CD4-positive, alpha-beta T cell treated with Interleukin-10 for 1 hour (primary cell): ENCODE measurements at places on chromosomes 2 and 18.

DNA sequence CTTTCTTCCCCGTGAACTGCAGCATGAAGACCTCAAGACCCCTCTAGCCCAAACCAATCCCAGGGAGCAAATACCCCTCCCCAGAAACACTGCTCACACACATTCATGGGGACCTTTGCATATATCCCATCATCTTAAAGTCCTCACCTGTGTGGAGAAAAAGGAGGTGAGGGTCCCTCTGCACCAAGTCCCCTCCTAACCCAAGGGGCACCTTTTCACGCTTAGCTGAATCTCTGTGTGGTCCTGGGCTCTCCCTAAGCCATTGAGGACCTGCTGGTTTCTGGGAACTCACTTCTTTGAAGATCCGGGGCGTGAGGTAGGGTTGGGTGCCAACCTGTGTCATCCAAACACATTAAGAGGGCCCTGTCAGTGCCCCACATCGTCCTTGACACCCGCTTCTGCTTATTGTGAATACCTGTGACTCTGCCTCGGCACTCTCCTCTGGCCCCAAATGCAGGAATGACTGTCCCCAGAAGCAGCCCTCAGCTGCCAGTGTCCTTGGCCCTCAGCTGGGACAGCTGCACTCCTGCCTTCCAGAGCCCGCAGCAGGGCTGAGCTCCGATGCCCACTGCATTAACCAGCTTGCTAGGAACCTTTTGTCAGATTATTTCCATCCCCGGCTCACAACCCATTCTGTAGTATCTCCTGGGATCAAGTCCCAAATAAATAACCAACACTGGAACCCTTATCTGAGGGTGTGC, 41.3 kb upstream of the ITM2C start:
- no peak for DNase-seq

DNA sequence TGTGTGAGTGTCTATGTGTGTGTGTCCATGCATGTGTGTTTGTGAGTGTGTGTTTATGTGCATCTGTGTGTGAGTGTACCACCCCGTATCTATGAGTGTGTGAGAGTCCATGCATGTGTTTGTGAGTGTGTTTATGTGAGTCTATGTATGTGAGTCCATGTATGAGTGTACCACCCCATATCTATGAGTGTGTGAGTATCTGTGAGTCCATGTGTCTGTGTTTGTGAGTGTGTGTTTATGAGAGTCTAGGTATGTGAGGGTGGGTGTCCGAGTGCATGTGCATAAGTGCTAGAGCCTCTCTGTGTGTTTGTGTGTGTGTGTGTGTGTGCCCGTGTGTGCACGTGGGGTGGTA, 86.0 kb upstream of the ATG16L1 start:
- no peak for DNase-seq

DNA sequence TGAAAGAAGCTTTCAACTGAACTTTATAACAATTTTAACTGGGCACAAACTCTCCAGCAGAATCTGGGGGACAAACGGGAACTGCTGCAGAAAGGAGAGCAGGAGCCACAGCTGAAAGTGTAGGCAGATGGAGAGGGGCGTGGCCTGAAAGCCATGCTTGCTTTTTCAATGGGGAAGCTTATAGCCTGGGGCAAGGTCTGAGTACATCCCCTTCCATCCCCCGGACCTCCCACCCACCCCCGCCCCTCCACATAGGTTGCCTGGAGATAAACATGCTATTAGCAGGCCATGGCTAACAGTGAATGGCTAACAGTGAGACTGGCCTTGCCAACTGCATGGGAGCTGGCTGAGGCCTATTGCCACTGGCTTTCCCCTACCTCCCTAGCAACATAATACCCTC, 317.9 kb upstream of the TANK start:
- no peak for DNase-seq

DNA sequence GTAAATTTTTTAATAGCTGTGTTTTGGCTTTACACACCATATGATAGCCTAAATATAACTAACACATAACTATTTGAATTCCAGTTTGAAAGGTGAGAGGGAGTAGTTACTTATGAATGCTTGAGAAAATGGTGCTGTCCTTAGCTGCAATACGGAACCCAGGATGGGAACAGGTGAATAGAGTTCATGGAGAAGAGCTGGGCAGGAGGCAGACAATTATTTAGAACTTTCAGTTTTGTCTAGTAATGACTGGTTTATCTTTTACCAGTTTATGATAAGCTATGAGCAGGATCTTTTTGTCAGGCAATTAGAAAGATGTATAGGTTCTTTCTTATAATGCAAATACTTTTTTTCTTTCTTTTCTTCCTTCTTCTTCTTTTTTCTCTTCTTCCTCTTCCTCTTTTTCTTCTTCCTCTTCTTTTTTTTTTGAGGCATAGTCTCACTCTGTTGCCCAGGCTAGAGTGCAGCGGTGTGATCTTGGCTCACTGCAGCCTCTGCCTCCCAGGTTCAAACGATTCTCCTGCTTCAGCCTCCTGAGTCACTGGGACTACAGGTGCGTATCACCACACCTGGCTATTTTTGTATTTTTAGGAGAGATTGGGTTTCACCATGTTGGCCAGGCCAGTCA, 25.9 kb downstream of the UBR3 start:
- DNase-seq: no peak

DNA sequence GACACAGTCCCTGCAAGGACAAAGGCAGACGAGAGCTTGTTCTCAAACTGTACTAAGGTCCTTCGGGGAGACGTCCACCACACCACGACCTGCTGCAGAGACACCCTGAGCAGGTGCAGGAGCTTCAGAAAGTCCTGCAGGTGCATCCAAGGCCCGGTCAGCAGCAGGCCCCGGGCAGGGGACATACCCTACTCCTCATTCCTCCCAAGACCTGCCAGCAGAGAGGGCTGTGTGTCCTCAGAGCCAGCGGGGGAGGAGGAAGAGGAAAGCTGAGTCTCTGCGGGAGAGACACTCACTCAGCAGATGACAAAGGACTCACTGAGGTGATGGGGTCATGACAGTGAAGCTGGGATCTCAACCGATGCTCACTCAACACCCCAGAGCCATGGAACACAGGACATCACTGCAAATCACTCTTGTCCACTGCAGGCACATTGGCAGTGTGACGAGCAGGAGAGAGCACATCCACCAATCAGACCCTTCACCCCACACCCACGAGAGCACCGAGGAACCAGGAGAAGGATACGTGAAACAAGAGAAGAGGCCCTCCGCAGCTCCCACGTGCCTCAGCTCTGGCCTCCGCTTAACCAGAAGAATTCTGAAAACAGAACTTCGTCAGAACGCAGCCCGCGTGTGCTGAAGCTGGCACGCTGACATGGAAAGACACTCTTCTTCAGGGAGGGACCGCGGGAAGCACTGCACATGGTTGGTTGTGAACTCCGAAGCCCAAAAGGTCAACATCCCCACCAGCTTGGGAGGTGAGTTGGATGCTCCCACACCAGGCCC, 9.3 kb downstream of the HDAC4 start:
- DNase-seq: no peak

GRCh38 chr18:34923911-34924310, 117.3 kb upstream of the MAPRE2 start:
- no peak for DNase-seq

- DNase-seq: no peak
These were observed 313.0 kb upstream of the SLC39A10 start for GRCh38 chr2:195343942-195344530.

DNA sequence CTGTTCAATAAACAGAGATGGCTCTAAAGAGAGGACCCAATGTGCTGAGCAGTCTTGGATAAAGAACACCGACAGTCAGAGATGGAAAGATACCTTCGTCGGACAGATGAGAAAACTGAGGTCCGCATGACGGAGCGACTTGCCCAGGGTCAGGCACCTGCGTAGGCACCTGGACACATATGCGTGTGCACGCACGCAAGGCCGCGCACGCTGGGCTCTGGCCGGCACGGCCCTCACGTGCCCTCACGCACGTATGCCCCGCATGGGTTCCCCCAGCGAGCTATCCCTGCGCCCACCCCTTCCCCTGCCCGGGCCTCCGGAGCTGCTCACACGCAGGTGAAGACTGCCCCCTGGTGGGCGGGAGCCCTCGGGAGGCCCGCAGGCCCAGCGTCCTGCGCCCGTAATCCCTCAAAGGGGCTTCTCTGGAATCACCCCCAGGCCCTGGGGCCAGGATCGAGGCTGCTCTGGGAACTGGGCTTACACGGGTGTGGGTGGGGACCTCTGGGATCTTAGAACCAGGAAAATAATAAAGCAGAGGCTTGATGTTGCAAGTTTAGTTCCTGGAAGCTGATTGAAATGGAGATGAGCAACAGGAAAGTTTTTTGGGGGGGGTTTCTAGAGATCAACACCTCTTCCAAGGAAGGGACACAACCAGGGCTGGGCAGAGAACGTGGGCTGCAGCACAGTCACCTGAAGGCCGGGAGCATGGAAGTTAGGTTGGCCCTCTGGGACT, 246.3 kb downstream of the TNS1 start:
- DNase-seq: peak; percentile 53

GRCh38 chr2:233354971-233355574, 779 bp downstream of the DGKD start:
- no peak for DNase-seq

DNA sequence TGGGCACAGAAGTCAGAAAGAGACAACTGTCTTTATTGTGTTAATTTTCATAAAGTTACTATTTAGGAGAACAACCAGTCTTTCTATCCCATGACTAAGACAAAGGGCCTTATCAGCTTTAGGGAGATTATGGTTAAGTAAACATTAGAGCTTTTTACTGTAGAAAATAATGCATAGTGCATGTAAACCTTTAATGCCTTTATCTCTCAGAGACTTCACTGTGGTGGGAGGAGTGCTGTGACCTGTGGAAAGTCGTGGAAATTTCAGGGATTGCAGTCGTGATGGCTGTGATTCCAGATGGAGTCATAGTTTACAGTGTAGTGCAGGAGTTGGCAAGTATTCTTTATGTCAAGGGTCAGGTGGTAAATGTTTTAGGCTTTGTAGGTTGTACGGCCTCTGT, 15.8 kb downstream of the ZNF236 start:
- DNase-seq: no peak

- no peak for DNase-seq
These were observed 10.5 kb upstream of the FAM124B start for GRCh38 chr2:224412141-224413015.

- DNase-seq: no peak
These were observed 371.6 kb downstream of the TGIF1 start for GRCh38 chr18:3821524-3821923.

GRCh38 chr2:26384183-26384582, 17.5 kb upstream of the DRC1 start:
- no peak for DNase-seq

DNA sequence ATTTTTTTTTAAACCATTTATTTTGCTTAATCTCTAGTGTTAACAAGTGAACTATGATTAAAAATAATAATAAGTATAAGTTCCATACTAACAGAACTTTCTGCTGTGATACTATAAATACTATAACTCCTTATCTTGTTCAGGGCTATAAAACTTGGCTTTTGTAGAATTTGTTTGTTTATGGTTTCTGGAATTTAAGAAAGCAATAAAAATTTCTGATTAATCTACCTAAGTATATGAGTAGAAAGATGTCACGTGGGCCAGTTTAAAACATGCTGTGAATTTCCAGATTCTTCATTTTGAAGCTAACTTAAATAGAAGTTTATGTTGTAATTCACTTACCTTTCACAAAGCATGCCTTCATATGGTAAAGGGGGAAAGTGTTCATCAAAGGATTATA, 1236.3 kb upstream of the ACVR2A start:
- DNase-seq: no peak

DNA sequence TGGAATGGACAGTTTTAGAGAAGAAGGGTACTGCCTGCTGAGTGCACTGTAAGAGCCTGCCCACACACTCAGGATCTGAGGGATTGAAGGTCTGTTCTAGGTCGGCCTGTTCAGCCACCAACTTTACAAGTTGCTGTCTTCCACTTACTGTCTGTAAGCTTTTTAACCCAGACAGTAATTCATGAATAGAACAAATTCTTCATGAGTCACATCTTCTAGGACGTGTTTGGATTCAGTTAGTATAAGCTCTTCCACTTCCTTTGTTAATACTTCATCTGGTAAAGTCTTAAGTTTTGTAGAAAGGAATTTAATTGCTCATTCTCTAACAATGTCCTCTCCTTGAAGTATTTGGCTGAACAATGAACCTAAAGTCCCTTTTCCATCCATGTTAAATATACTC, 74.6 kb downstream of the PDE11A start:
- no peak for DNase-seq

DNA sequence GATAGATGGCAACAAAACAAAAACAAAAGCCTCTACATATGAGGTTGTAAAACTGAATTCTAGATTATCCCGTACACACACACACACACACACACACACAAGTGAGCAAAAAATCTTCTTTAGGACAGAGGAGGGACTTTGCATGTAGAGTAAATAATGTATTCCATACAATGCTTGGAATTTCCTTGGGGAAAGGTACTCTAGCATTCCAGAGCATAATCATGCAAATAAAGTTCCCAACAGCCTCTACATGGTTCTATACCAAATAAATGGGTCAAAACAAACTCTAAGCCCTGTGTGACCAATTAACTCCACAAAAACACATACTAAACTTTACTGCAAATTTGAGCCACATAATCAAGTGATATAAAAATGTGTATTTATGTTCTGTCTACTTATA, 191.4 kb downstream of the RBM43 start:
- DNase-seq: no peak

GRCh38 chr2:109279243-109279860, 150.3 kb downstream of the SH3RF3 start:
- DNase-seq: no peak

DNA sequence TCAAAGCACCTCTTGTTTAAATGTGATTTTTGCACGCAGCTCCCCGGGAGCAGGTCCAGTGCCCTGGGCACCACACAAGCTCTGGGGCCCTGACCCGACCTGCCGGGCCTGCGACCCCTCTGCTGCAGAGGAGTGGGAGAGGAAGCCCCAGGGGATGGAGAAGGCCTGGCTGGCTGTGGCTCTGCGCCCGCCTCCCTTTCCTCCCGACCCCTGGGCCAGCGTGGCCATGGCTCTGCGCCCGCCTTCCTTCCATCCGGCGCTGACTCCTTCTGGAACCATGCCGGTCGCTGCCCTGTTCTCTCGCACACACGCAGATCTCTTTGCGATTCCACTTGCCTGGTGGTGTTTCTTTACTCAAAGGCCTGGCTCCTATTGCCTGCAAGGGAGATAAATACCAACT, 166.5 kb upstream of the SALL3 start:
- no peak for DNase-seq

GRCh38 chr2:27954221-27954673, 63.7 kb downstream of the BABAM2 start:
- no peak for DNase-seq
